K562 (cell line): ENCODE measurements at places on chromosomes 4 and X. TPM values are rescaled to one million over a fixed set of nuclear protein-coding genes. Genes with fewer than 3 reads are reported as not detected.

DNA sequence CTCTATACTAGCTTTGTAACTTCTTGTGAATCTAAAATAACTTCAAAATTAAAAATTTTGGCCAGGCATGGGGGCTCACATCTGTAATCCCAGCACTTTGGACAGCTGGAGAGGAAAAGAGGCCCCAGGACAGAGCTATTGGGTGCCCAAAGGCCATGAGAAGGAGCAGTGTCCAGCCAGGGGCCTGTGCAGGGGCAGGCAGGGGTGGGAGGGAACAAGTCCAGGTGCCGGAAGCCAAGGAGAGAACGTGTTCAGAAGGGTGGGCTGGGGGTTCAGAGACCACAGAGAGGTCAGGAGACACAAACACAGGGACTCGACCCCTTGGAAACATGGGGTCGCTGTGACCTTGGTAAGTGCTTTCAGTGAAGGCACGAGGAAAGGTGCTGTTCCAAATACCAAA lies 138.9 kb downstream of the EVC2 start:
- H3K27ac ChIP-seq, result no peak overlapping the region
- no peak for DNase-seq
- H3K4me1 ChIP-seq, result no peaks in the 10 kb centered on the region
- H3K36me3 ChIP-seq, result no peaks in the 10 kb centered on the region
- peaks cover 4% of the 10 kb centered on the region; the same call in 1 of the 2 replicates for H3K27me3 ChIP-seq
- no peak overlapping the region for H3K4me3 ChIP-seq

- no peaks in the 10 kb centered on the region for H3K27me3 ChIP-seq
- H3K27ac ChIP-seq, result no peak overlapping the region
- DNase-seq, result no peak
- no peaks in the 10 kb centered on the region for H3K36me3 ChIP-seq
- H3K4me3 ChIP-seq, result no peak overlapping the region
Measured at GRCh38 chr4:34181891-34182290, 2062.4 kb downstream of the ARAP2 start.

- H3K4me3 ChIP-seq, result no peak overlapping the region
- H3K27me3 ChIP-seq, result no peaks in the 10 kb centered on the region
- no peak for DNase-seq
- no peak overlapping the region for H3K27ac ChIP-seq
- no peaks in the 10 kb centered on the region for H3K4me1 ChIP-seq
Measured at GRCh38 chr4:100588076-100588475, 70.3 kb upstream of the EMCN start.

DNA sequence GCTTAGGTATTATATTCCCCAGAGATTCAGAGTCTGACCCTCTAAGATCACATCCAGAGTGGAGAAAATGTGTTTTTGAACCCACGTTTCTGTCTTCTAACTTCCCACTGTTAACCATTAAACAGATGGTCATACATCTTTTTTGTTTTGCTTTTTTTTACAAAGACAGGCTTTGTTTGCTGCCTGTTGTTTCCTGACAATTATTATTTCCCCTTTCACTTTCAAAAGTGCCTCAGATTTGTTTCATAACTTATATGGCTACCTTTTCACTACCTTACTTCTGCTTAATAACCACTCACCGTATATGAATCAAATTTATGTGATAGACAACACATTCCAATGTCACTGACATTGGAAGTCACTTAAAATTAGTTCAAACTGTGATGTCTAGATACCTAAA lies 142.2 kb downstream of the HS3ST1 start:
- no peaks in the 10 kb centered on the region for H3K4me1 ChIP-seq
- DNase-seq, result no peak
- no peaks in the 10 kb centered on the region for H3K36me3 ChIP-seq
- H3K4me3 ChIP-seq, result no peak overlapping the region
- H3K27me3 ChIP-seq, result no peaks in the 10 kb centered on the region
- no peak overlapping the region for H3K27ac ChIP-seq

GRCh38 chrX:47178337-47178736 lies 15.3 kb upstream of the UBA1 start:
- peaks cover 83% of the 10 kb centered on the region; the same call in 2 of the 3 replicates for H3K36me3 ChIP-seq
- no peak for DNase-seq
- H3K4me1 ChIP-seq, result no peaks in the 10 kb centered on the region
- H3K27me3 ChIP-seq, result no peaks in the 10 kb centered on the region
- no peak overlapping the region for H3K27ac ChIP-seq

DNA sequence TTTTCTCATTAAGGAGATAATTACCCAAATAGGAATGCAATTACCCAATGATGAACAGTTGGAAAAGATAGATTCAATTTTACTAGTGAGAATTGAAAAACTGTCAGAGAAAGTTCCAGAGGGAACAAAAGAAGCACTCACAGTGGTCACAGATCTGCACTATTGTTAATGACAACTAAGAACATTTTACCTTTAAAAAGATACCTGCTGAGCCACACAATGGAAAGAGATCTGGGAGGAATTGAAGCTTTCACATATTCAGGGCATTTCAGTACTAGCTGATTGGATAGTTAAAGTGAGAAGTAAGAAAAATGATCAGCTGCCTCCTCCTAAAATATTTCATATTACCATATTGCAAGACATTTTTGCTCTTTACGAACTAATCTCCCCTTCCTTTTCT lies 1822.2 kb downstream of the STIM2 start:
- no peak overlapping the region for H3K27ac ChIP-seq
- H3K4me1 ChIP-seq, result no peaks in the 10 kb centered on the region
- DNase-seq, result no peak
- H3K27me3 ChIP-seq, result no peaks in the 10 kb centered on the region
- no peaks in the 10 kb centered on the region for H3K36me3 ChIP-seq

DNA sequence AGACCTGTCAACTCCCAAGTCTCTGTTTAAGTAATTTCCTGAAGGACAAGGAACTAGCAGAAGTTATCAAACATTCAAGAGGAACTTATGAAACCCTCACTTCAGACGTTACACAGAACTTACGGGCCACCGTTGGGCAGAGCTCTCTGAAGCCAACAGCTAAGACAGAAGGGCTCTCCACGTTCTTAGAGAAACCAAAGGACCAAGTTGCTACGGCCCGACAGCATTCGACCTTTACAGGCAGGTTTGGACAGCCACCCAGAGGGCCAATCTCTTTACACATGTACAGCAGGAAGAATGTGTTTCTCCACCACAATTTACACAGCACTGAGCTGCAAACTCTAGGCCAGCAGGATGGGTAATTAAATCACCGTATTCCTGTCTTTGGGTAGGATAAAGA lies 705.1 kb upstream of the GRID2 start:
- no peaks in the 10 kb centered on the region for H3K36me3 ChIP-seq
- H3K27me3 ChIP-seq, result no peaks in the 10 kb centered on the region
- no peak overlapping the region for H3K27ac ChIP-seq
- H3K4me1 ChIP-seq, result no peaks in the 10 kb centered on the region

DNA sequence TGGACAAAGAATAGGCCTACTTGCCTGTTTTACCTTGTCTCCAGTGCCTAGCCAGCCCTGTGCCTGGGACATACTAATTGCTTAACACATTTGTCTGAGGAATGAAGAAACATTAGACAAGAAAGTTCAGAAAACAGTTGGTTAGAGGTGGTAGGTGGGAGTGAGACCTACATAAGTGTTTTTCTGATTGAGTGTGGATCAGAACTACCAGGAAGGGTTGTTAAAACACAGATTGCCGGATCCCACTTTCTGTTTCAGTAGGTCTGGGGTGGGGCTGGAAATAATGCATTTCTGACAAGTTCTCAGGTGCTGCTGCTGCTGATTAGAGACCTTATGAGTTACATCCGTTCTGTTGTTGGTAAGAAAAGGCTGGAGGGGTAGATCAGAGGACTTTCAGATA lies 5.7 kb upstream of the JADE1 start:
- no peaks in the 10 kb centered on the region for H3K36me3 ChIP-seq
- H3K4me3 ChIP-seq, result no peak overlapping the region
- H3K27ac ChIP-seq, result no peak overlapping the region
- 0 out of 2 replicates have a peak, but pooled peaks cover 4% of the 10 kb centered on the region for H3K4me1 ChIP-seq

The SPOCK3 gene
- total RNA-seq, result not detected in 2 replicates
